ENCODE measurements at places on chromosomes 7 and 10.

- no peak for DNase-seq
These were observed 10.4 kb upstream of the NXPH1 start for GRCh38 chr7:8423057-8423456.

DNA sequence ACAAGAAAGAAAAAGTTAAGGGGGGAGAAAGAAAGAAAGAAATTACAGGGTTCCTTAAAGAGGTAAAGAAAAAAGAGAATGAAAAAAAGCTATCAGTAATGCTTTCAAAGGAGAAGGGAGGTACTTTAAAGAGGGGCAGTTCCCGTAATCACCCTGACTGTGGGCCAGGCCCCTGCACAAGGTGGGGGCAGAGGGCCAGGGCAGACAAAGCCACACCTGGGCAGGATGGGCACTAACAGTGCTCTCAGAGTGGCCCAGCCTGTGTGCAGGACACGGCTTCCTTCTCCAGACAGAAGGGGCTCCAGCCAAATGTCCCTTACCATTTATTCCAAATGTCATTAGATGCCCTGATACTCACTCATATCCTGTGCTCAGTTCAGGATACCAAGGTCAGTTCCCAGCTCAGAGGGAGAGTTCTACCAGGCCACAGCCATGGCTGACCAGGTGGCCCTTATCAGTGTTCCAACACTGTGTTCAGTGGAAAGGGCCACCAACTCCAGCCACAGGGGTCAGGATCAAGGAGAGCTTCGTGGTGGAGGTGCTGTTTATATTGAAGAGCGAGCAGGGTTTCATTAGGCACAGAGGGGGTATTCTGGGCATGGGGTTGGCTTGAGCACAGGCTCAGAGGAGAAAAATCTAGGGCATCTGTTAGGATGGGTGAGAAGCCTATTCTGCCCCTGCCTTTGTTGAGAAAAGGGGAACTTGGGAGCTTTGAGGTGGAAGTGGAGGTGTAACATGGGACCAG lies 29.9 kb downstream of the DPCD start:
- no peak for DNase-seq

GRCh38 chr7:25615593-25615992 lies 387.3 kb upstream of the NPVF start:
- DNase-seq = no peak

GRCh38 chr10:113261161-113261560 lies 291.7 kb upstream of the HABP2 start:
- DNase-seq = no peak

DNA sequence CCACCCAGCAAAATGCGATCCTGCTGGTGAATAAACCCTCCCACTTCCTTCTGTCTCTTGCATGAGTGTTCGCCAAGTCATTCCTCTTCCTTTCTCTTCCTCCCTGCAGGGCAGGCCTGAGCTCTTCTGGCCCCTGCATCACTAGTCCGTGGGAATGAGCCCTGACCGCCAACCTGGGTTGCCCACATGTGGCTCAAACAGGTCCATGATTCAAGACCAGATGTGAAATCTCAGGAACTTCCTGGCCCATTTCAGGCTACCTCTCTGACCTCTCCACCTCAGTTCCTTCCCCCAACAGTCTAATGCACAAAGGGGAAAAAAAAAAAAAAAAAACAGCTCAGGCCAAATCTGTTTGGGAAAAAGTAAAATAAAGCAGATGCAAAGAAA lies 5.4 kb upstream of the YWHAG start:
- DNase-seq = peak; percentile 82

DNA sequence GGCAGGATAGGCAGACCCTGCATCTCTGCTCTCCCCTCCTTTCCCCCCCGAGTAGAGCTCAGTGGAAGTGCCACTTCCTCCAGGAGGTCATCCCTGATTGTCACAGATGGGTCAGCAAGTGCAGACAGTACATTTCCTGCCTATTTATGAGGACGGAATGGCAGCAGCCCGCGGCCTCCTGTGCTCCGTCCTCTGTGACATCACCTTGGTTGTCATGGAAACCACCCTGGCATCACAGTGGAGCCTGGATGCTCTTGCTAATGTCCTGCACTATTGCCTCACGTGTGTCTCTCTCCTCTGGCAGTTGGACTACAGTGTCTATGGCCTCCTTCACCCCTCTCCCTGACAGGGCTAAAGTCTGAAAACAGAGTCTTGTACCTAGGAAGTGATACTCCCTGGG lies 148.6 kb downstream of the SH3PXD2A start:
- no peak for DNase-seq

- no peak for DNase-seq
These were observed 759.1 kb upstream of the IGFBP3 start for GRCh38 chr7:46680147-46680546.

DNA sequence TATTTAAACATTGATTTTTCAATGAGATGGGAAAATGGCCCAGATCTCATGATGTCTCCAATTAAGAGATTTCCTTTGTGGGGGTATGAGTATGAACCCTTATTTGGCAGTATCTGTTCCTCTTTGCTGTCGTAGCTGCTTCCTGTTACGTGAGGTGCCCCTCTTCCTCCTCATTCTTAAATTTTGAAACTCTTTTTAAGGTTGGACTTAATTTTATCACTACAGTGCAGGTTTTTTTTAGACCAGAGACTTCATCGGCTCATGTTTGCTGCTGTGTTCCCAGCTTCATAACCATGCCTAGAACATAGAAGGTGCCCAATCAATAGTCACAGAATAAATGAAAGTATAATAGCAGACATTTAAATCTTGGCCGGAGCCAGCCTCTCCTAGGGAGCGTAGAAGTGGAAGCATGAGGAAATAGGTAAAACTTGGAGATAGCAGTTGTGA lies 2.4 kb downstream of the MIOS start:
- peak; percentile 77 for DNase-seq

- DNase-seq = no peak
These were observed 559.7 kb upstream of the LRRN3 start for GRCh38 chr7:110531186-110531585.

GRCh38 chr7:55065079-55065478 lies 46.3 kb downstream of the EGFR start:
- no peak for DNase-seq

- DNase-seq = no peak
These were observed 27.8 kb downstream of the HIBADH start for GRCh38 chr7:27634671-27635493.

- DNase-seq = no peak
These were observed 459.3 kb downstream of the HTR7 start for GRCh38 chr10:90398566-90398965.

DNA sequence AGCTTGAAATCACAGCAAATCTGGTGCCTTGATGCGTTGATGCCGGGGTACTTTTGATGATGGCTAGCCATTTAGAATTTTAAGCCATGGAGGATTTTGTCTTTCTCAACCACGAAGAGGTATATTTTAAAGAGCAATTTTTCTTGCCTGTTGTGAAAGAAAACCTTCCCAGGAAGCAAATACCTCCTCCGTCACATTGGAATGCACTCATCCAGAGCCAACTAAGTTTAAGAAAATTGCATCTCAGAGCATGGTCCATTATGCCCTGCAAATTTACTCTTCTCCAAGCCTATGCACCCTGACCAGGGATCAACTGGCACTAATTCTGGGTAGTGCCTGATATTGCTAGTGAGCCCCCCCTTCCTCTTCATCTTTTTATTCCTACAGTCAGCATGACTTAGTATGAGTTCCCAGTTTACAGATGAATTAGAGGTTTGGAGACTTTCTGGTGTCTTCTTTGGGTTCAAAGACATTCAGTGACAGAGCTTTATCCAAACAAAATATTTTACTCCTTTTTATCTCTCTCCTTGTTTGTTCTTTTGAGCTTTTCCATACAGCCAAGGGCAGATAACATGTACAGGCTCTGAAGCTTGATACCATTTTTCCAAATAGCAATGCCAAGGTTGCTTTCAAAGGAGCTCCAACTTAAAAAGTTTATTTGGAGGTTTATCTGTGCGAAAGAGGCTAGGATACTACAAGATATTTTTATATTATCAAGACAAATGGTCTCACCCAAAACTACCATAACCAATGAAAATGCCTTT lies 56.6 kb upstream of the ANK3 start:
- no peak for DNase-seq

GRCh38 chr10:26550774-26551526 lies 112.8 kb downstream of the APBB1IP start:
- DNase-seq = peak; percentile 8

DNA sequence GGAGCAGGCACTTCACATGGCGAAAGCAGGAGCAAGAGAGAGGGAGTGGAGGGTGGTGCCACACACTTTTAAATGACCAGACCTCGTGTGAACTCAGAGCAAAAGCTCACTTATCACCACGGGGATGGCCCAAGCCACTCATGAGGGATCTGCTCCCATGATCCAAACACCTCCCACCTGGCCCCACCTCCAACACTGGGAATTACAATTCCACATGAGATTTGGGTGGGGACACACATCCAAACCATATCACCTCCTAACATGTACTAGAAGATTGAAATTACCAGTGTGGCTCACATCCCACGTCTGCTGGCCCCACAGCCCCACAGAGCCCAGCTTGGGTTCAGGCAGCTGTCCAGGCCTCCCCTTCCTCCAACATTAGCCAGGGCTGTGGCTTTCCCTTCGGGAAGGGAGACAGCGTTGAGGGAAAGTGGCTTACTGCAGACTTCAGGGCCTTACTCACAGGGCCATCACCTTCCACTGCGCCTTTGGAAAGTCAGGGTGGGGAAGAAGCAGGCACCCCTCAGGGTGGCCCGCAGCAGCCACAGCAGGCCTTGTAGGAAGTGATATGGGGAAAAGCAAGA lies 7.7 kb downstream of the DEPP1 start:
- DNase-seq = no peak

- DNase-seq = no peak
These were observed 27.4 kb downstream of the IFT22 start for GRCh38 chr7:101294039-101294831.

DNA sequence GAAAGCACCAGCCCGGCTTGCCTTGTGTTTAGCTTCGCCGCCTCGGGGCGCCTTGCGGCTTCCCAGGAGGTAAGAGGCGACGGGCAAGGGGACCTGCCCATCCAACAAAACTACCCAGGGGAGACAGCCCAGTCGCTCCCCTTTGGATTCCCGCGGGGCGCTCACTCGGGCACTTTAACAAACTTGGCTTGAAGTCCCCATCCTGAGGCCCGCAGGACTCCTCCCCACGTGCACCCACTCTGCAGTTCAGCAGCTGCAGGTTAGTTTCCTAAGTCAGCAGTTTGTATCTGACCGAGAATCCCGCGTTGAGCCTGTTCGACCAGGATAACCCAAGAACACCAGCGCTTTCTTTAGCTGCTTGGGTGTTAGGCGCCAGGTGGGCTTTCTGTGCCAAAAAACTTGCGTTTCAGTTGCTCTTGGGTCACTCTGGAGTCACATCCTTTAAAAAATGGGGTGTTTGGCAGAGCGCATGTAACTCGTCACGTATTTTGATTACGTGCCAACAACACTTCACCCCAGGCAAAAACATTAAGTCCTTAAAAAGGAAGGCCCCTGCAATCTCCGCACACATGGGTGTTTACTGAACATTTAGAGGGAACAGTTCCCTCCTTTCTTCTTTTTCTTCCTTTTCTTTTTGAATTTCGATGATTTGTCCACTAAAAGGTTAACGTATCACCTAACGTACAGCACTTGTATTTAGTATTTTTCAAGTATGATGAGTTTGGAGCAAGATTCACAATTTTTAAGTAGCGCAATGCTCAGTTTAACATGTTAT lies 876 bp downstream of the DNAH11 start:
- DNase-seq = no peak

DNA sequence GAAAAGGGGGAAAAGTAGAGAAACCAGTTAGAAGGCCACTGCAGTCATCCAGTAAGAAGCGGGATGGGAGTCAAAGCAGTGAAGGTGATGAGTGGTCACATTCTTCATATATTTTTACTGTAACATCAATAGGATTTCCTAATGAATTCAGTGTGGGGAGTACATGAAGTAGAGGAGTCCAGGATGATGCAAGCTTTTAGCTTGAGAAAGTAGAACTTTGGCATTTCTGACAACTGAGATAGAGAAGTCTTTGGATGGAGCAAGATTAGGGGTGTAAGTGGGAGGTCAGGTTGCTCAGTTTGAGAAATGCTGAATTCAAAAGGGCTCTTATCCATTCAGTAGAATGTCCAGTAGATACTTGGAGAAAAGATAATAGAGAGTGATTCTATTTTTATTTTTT lies 264.1 kb upstream of the DGKB start:
- DNase-seq = no peak

DNA sequence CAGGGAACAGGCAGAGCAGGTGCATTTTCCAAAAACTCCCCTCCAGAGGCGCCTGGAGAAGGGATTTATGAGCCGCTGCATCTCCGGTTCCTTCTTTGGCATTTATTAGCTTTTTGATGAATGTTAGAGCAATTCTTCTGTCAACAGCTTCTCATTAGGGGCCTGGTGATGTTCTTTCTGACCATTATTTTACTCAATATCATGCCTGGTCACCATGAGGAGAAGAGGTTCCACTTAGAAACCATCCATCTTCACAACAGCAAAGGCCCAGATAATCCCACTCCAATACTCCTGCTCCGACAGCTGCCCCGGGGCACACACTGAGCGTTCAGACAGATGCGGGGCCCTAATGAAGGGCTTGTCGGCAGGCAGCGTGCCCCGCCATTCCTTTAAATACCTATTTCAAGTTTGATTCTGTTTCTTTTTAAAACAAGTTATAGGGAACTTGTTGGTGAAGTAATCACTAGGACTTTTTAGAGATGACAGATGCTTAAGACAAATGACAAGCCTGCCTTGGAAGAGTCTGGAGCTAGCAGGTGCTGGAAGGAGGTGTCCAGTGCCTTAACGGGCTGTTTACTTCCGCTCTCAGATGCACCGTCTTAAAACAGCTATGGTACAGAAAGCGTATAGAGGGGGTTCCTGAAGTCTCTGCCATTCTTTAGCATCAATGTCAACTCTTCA lies 31.7 kb downstream of the ECHDC3 start:
- no peak for DNase-seq

DNA sequence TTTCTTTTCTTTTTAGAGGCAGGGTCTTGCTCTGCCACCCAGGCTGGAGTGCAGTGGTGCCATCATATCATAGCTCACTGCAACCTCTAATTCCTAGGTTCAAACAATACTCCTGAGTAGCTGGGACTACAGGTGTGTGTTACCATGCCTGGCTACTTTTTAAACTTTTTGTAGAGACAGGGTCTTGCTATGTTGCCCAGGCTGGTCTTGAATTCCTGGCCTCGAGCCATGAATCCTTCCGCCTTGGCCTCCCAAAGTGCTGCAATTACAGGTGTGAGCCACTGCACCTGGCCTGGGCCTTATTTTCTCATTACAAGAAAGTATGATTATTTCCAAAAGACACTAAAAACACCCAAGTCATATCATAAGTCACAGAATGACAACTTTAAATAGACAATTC lies 106.6 kb downstream of the CDK6 start:
- no peak for DNase-seq

DNA sequence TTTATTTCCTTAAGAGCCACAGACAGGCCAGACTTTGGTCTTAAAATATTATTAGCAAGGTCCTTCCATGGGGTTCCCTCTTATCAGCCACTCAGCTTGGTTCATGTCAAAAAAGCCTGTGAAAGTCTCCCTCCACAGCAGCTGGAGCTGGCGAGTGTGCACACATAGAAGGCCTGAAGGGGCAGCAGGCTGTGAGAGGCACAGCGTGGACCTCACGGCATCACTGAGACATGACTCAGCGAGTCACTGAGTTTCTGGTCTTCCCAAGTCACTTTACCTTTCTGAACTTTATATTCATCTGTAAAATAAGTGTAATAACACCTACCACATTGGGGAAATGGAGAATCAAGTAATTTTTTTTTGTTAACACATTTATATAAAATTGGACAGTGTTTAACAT lies 8.7 kb downstream of the TAF3 start:
- DNase-seq = no peak
